ENCODE measurements at places on chromosomes 12 and 14.

GRCh38 chr12:105347499-105347898, 17.0 kb downstream of the C12orf75 start:
- DNase-seq = no peak

DNA sequence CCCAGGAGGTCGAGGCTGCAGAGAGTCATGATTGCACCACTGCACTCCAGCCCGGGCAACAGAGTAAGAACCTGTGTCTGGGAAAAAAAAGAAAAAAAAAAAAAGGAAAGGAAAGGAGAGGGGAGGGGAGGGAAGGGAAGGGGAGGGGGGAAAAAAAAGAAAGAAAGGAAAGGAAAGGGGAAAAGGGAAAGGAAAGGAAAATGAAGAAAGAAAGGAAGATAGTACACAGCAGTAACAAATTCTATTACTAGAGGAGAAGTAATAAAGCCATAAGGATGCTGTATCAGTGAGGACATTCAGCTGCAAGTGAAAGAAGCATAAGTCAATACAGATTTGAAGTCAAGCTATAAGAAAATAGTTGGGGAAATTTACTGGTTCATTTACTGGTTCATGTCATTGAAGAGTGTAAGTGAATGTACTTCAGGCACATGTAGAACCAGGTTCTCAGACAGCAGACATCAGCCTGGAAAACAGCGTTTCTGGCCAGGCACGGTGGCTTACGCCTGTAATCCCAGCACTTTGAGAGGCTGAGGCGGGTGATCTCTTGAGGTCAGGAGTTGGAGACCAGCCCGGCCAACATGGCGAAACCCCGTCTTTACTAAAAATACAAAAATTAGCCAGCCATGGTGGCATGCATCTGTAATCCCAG, 37.4 kb downstream of the NDUFA12 start:
- no peak for DNase-seq

DNA sequence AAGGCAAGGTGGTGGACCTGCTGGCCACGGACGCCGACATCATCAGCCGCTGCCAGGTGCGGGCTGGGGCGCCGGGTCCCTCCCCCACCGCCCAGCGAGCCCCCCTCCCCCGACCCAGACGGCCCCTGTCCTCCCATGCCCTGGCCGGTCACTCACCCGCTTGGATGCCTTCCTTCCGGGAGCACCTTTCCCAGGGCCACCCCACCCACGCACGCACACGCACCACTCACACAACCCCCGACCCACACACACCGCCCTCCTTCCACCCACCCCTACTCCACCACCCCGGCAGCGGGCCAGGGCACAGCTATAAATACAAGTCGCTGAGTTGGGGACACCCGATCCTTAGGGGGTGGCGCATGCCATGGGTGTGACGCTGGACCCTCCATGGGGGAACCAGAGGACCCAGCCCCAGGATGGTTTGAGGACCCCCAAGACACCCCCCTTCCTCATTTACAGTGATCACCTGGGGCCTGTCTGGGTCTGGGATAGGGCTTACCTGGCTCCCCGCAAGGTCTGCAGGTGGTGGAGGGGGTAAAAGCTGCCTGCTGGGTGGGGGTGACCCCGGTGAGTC, 465 bp downstream of the ADSS1 start:
- no peak for DNase-seq

GRCh38 chr12:104676636-104677035, 219.9 kb downstream of the CHST11 start:
- no peak for DNase-seq

Data from GM12864 (cell line).